ENCODE measurements at places on chromosomes 3 and 15.
A peak's percentile ranks its signal among the peaks of the same experiment; 100 is the strongest.

DNA sequence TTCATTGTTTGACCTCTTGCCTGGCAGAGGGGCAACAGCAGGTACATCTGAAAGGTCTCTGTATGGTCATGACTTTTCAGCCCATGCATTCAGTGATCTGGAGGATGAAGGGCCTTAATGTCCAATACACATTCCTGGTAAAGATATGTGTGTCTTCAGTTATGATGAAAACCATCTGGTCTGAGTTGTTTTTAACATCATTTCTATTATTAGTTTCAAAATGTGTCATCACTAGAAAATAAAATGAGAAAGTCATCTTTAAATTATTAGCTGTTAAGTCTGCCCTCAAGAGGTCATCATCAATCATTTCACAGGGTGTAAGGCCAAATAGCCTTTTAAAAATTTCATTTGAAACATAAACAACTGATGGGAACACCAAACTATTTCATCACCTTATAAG, 92.1 kb upstream of the PLSCR4 start:
- DNase-seq: peak; percentile 62

- DNase-seq: peak; percentile 96
Measured at GRCh38 chr3:99505646-99506269, 132.6 kb upstream of the COL8A1 start.

DNA sequence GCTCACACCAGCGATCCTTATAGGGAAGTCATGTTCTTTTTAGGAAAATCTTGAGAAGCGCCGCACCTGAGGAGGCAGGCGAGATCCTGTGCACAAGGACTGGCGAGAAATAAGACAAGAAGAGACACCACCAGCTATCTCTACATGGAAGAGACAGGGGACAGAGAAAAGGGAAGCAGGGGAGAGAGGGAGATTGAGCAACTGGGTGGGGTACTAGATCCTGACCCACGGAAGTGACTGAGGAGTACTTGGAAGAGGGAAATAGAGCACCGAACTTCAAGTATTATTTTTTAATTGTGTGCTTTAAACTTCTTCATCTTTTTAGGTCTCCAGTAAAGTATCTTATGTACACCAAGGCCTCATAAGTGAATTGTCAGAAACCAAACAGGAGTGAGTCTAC, 742.0 kb upstream of the LMCD1 start:
- DNase-seq: no peak

DNA sequence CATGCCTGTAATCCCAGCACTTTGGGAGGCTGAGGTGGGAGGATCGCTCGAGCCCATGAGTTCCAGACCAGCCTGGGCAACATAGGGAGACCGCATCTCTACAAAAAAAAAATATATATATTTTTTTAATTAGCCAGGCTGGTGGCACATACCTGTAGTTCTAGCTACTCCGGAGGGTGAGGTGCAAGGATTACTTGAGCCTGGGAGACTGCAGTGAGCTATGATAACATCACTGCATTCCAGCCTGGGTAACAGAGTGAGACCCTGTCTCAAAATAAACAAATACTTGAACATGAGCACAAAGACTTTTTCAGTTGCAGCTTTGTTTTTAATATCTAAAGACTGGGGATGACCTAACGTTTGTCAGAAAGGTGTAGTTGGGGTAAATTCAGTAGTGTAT, 31.3 kb upstream of the GATM start:
- no peak for DNase-seq

DNA sequence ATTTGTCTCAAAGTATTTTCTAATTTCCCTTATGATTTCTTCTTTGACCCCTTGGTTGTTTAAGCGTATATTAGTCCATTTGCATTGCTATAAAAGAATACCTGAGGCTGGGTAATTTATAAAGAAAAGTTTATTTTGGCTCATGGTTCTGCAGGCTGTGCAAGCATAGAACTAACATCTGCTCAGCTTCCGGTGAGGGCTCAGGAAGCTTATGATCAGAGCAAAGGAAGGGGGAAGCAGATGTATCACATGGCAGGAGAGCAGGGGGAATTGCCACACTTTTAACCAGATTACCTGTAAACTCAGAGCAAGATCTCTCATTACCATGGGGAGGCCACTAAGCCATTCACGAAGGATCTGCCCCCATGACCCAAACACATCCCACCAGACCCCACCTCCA, 148.2 kb downstream of the PDE8A start:
- DNase-seq: no peak

GRCh38 chr3:11195721-11196332, 41.5 kb downstream of the HRH1 start:
- DNase-seq: peak; percentile 93

DNA sequence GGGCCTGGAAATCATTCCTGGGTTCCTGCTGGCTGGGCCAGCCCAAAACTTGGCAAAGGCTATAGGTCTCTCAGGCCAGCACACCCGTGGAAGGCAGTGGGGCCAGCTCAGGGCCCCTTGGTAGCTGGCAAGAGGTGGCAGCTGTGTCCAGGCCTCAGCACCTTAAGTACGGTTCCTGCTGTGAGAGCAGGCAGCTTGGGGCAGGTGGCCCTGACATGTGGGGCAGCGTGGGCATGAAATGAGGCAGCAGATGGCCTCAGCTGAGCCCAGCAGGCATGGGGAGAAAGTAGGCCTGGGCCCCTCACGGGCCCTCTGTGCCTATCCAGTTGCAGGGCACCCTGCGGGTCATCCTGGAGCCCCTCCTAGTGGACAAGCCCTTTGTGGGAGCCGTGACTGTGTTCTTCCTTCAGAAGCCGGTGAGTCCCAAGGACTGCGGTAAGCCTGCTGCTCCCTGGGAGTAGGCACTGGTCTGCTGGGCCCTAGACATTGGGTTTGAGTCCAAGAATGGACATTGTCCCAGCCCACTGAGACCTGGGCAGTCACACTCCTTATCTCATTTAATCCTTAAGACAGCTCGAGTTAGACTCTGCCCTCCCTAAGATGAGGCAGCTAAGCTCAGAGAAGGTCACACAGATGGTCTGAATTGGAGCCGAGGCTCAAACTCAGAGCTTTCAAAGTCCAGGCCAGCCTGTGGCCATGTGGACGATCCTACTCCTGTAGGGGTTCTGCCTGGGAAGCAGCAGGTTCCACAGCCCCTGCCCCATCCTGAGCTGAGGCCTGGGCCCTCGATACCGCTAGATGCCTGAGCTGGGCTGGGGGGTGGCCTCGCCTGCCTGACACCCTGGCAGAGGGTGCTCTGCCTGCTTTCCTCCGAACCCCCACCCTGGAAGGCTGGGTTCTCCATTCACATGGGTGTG, 25.5 kb downstream of the ESYT3 start:
- no peak for DNase-seq

DNA sequence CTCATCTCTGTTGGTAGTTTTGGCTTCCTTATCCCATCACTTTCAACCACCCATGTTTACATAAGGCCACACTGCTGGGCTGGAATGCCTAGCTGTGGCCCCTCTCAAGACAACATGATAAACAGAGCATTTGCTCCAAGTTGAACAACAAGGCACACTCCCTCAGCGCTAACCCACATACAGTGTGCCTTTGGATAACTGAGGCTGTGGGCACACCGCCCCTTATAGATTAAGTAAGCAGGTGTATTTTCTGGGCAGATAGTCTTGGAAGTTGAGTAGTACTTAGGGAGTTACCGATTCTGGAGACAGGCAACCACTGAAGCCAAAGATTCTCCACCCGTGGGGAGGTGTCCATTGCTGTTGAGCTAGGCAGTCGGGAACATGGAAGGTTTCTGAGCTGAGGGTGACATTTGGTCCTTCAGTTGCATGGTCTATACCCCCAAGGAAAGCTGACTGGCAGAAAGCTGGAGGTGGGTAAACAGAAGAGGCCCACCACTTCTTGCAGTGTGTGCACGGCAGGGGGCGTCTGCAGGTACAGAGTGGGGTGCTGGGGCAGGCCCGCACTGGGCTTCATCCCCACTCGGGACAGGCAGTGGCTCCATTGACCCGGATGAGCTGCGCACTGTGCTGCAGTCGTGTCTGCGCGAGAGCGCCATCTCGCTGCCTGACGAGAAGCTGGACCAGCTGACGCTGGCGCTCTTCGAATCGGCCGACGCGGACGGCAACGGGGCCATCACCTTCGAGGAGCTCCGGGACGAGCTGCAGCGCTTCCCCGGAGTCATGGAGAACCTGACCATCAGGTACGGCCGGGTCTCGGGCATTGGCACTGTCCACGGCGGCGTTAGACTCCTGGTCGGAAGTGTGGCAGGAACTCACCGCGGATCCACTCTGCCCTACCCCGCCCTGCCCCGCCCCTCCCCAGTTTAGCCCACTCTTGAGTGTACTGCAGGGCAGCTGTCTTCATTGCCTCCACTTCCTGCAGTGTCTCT, 16.8 kb downstream of the NOX5 start:
- DNase-seq: peak; percentile 39

- DNase-seq: peak; percentile 61
Measured at GRCh38 chr3:196969660-196970546, 1.3 kb upstream of the PIGZ start.

- DNase-seq: peak; percentile 56
Measured at GRCh38 chr3:134652409-134652831, 1.6 kb upstream of the KY start.

DNA sequence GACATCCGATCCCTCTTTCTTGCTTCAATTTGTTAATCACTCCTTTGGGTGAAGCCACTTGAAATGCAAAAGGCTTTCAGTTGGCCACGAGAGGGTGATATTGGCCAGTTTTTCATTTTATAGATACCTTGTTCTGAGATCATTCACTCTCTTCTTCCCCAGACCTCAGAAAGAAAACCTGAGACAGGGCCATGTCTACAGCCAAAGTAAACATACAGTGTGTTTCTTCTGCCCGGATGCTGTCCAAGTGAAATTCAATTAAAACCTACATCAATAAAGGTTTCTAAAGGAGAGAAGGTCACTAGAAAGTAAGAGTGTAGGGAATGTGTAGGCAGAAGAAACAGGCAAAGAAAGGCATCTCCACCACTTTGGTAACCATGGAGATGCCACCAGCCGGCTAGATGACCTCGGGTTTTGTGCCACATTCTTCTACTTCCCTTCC, 39.5 kb upstream of the FMN1 start:
- peak; percentile 62 for DNase-seq

DNA sequence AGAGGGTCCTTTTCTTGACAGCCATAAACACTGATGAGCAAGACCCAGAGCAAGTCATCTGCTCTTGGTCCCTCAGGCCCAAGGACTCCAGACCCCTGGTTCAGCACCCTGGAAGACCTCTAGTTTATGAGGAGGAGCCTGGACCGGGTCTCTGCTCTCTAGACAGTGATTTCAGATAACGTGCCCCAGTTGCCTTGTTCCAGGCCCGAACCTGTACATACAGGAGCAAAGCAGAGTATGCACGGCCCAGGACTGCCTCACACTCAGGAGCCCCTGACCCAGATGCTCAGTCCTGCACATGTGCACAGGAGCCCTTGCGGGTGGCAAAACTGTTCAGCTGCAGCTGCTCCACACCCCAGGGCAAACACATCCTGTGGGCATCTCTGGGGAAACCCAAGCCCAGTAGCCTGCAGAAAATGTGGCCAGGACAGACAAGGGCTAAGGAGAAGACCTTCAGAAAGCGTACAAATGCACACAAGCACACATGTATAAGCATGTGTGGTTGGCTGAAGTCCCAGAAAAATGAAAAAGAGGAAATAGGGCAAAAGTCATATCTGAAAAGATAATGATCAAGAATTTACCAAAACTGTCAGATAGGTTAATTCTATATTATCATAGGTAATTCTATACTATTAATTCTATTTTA, 59.9 kb upstream of the CORO2B start:
- no peak for DNase-seq

DNA sequence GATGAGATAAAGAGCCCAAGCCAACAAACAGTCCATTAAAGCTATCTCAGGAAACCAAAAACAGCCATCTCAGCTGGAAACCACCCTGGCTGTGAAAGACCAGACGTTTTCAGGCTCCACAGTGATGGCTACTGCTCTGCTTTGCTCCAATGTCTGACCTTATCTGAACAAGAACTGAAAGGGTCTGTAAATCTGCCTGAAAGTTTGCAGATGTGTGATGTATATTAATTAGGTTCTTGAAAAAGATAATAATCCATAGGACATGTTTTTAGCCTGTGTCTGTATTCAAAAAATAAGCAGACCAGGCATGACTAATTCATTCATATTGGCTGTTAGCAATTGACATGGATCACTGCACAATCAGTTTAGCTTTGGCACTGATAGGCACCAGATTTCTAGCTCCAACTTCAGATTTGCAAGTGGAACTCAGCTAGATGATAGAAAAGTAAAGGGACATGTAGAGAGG, 611.4 kb upstream of the NAALADL2 start:
- no peak for DNase-seq

GRCh38 chr3:195012100-195012499, 258.9 kb downstream of the XXYLT1 start:
- DNase-seq: no peak

DNA sequence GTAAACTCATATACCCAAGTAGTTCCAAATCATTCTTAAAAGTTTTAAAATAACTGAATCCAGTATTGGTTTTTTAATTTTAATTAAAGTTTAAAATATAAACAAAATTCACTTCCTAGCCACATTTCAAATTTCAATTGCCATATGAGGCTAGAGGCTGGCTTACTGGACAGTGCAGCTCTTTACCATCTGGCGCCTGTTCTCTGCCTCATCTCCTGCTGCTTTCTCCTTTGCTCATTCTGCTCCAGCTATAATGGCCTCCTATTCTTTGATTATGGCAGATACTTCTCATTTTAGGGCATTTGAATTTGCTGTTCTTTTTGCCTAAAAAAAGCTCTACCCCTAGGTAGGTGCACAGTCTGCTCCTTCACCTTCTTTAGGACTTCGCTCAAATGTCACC, 19.1 kb downstream of the ARMC8 start:
- DNase-seq: no peak

- DNase-seq: no peak
Measured at GRCh38 chr3:195082811-195083210, 188.1 kb downstream of the XXYLT1 start.

DNA sequence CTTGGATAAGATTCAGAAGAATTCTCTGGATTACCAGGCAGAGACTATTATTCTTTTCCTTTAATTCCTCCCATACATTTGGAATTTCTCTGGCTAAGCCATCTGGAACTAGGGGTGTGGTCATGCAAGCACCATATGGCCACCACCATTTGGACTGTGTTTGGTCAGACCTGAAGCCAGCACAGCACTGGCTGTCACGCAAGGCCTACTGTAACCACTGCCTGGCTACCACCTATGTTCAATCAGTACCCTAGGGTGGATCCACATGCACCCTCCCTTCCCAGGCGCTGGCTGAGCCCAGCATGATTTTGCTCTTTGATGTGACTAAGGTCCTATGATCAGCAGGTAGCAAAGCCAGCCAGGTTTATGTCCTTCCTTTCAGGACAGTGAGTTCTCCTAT, 287.8 kb upstream of the GOLIM4 start:
- no peak for DNase-seq

- DNase-seq: no peak
Measured at GRCh38 chr3:176920766-176921160, 276.5 kb downstream of the TBL1XR1 start.

GRCh38 chr15:36359286-36359685, 220.1 kb upstream of the CDIN1 start:
- no peak for DNase-seq

GRCh38 chr3:13045241-13045903, 27.9 kb downstream of the IQSEC1 start:
- DNase-seq: no peak

DNA sequence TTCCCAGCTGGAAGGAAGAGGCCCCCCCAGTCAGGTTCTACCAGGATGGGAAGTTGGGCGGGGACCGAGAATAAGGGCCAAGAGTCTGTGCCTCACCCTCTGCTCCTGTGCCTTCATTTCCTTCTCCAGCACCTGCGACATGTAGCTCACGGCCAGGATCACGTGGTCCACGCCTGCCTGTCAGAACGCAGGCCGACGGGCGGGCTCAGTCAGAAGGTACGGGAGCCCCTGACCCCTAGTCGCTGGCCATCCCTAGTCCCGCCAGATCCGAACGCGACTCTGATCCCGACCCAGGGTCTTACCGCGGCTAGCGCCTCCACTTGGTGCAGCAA, 489 bp downstream of the GMPPB start:
- peak; percentile 57 for DNase-seq
